ENCODE measurements at places on chromosomes 6 and 20. TPM values are rescaled to one million over a fixed set of nuclear protein-coding genes. Genes with fewer than 3 reads are reported as not detected.

Gene DEFB124
- not detected for total RNA-seq

Gene ENPP1
- total RNA-seq, result 0.74 TPM

Gene ZNF165
- total RNA-seq, result 0.49 TPM

Gene SSTR4
- not detected for total RNA-seq

Gene POM121L2
- total RNA-seq, result not detected

Measured in temporal lobe (tissue), 4 donors.